HFFc6 (cell line): ENCODE measurements at places on chromosomes 16 and 17. TPM values are rescaled to one million over a fixed set of nuclear protein-coding genes. Genes with fewer than 3 reads are reported as not detected.
A peak's percentile ranks its signal among the peaks of the same experiment; 100 is the strongest.

- no peak overlapping the region for H3K27ac ChIP-seq
- no peak overlapping the region for H3K4me3 ChIP-seq
- no peak for DNase-seq
- H3K36me3 ChIP-seq = no peaks in the 10 kb centered on the region
- H3K4me1 ChIP-seq = no peaks in the 10 kb centered on the region
- H3K27me3 ChIP-seq = no peaks in the 10 kb centered on the region; the same call in none of the 2 replicates
Measured at GRCh38 chr17:11924076-11924475, 73.2 kb downstream of the ZNF18 start.

DNA sequence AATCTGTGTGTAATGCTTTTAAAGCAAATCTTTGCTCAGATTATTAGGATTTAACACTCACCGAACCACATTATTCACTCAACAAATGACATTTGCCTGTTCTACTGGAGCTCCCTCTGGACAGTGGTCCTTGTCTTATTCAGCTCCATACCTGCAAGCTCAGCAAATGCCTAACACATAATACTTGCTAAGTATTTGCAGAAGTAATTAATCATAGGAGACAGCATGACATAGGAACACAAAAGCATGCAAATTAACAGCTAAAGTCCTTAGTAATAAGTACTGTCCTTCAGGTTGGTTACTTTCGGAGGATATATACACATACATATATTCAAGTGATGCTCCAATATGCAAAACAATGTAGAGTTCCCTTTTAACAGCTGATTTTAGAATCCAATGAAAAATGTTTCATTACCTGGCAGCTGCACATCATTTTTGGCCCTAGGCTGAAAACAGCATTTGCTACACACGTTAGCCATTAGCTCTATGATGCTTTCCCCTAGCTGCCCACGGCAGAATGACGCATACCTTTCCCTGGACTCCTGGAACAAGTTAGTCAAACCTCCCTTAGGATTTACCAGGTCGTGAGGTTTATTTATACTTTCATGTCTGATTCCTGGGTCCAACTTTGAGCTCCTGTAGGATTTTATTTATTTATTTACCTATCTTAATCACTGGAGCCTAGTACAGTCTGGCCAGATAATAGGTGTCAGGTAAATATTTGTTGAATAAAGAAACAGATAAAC, 8.6 kb downstream of the BRD7 start:
- H3K27ac ChIP-seq = peak overlapping the region; percentile 29
- peaks cover 10% of the 10 kb centered on the region for H3K4me1 ChIP-seq
- peaks cover 16% of the 10 kb centered on the region for H3K36me3 ChIP-seq
- H3K4me3 ChIP-seq = no peak overlapping the region
- no peaks in the 10 kb centered on the region; the same call in 1 of the 2 replicates for H3K27me3 ChIP-seq

DNA sequence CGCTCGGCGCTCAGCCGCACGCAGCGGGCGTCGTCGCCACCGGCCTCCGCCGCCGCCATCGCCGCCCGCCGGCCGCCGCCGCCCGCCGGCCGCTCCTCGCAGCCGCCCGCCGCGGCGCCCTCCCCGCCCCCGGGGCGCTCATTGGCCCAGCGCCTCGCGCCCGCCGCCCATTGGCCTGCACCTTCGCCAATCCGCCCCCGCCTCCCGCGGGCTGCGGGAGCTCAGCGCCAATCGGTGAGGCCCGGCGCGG, at the start of gene PGP:
PGP (minus strand) TSS at position 122 of the 250 bp plus-strand sequence; CDS start at position 59, 63 bp downstream.
- peak within 1 kb of the TSS; percentile 92 for H3K4me3 ChIP-seq
- H3K27ac ChIP-seq = peak within 1 kb of the TSS; percentile 95
- H3K36me3 ChIP-seq = no peaks in the 10 kb centered on the region; the same call in 1 of the 2 replicates
- H3K4me1 ChIP-seq = peaks cover 26% of the 10 kb centered on the region

DNA sequence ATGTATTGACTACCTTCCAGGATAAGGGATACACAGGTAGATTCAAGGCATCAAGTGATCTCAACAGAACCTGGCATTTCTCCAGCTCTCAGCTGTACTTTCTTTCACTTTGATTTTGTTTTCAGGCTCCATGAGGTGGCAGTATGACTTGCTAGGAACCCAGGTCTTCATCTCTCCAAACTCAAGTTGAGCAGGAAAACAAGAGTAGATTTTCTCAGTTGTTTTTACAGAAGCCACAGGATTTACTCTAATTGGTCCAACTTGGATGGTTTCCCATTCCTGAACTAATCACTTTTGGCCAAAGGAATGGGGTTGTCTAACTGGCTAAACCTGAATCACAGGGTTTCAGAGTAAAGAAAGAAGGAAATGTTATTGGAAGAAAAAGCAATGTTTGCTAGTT, 146.6 kb downstream of the TRIM37 start:
- H3K4me3 ChIP-seq = no peak overlapping the region
- H3K27me3 ChIP-seq = no peaks in the 10 kb centered on the region
- DNase-seq = peak; percentile 92
- no peaks in the 10 kb centered on the region for H3K36me3 ChIP-seq
- peaks cover 20% of the 10 kb centered on the region for H3K4me1 ChIP-seq
- peak overlapping the region; percentile 23 for H3K27ac ChIP-seq

GRCh38 chr17:78974635-78975591, 4.8 kb downstream of the LGALS3BP start:
- peak overlapping the region; percentile 93 for H3K27ac ChIP-seq
- no peaks in the 10 kb centered on the region; the same call in 1 of the 2 replicates for H3K27me3 ChIP-seq
- peak overlapping the region; percentile 84 for H3K4me3 ChIP-seq
- peak; percentile 86 for DNase-seq
- peaks cover 22% of the 10 kb centered on the region for H3K4me1 ChIP-seq
- no peaks in the 10 kb centered on the region for H3K36me3 ChIP-seq

DNA sequence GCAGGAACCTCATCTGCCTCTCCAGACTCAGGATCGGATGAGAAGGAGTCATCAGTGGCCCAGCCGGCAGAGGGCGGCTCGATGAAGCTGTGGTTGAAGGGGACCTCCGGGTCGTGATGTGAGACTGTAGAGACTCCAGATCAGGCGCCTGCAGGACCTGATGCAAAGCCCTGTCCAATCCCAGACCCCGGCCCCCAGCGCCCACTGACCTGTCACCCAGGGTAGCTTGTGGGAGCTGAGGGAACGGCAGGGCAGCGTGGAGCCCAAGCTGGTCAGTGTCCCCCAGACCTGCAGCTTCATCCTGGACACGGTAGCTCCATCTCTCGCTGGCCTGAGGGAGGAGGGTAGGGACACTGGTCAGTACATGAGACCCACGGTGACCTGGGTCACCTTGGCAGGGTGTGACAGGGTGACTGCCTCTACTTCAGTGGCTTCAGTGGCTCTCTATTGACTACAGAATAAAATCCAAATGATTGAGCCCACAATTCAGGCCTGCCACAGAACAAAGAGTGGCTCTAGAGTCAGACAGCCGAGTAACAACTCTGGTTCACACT, 8.2 kb upstream of the SLC43A2 start:
- no peak overlapping the region for H3K4me3 ChIP-seq
- no peak for DNase-seq
- H3K27me3 ChIP-seq = peaks cover 8% of the 10 kb centered on the region
- H3K27ac ChIP-seq = no peak overlapping the region
- H3K36me3 ChIP-seq = no peaks in the 10 kb centered on the region

- no peak overlapping the region for H3K27ac ChIP-seq
- H3K4me1 ChIP-seq = peaks cover 6% of the 10 kb centered on the region
- H3K4me3 ChIP-seq = no peak overlapping the region
Measured at GRCh38 chr16:89545831-89546574, 14.5 kb upstream of the RPL13 start.

DNA sequence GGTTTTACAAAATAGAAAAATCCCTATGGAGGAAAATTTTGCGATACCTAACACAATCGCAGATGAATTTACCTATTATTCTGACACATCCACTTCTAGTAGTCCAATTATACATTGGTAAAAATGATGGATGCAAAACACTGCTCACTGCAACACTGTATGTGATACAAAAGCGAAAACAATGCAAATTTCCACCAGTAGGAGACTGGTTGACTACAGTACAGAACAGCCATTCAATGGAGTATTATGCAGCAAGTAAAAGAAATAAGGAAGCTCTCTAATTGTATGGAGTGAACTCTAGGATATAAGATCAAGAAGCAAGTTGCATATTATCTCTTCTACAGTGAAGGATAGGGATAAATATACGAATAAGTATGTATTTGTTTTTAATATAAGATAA, 48.5 kb downstream of the SETD6 start:
- no peak overlapping the region for H3K4me3 ChIP-seq
- H3K27ac ChIP-seq = peak overlapping the region; percentile 1; the same call in 1 of the 2 replicates
- no peak for DNase-seq
- peaks cover 34% of the 10 kb centered on the region; the same call in 1 of the 2 replicates for H3K36me3 ChIP-seq

GRCh38 chr16:31301708-31302400, 42.1 kb downstream of the ITGAM start:
- DNase-seq = peak; percentile 11
- H3K27ac ChIP-seq = no peak overlapping the region
- no peaks in the 10 kb centered on the region for H3K4me1 ChIP-seq
- no peak overlapping the region for H3K4me3 ChIP-seq

DNA sequence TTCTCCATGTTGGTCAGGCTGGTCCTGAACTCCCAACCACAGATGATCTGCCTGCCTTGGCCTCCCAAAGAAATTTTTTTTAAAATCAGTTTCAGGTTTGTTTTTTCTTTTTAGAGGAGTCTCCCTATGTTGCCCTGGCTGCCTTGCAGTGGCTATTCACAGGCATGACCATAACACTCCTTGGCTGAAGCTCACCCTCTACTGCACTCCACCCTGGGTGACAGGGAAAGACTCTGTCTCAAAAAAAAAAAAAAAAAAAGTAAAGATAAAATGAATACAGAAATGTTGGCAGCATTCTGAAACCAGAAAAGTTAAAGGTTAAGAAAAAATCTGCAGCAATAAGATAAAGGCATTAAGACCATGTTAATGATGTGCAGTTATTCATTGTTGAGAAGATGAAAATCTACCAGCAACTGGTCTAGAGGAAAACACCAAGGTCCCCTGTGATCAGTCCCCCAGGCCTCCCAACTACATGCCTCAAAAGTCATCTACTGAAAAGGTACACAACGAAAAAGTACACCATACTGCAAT, 15.1 kb downstream of the YWHAE start:
- no peak overlapping the region for H3K4me3 ChIP-seq
- H3K27me3 ChIP-seq = peaks cover 5% of the 10 kb centered on the region
- H3K4me1 ChIP-seq = peaks cover 45% of the 10 kb centered on the region
- peaks cover 14% of the 10 kb centered on the region; the same call in 1 of the 2 replicates for H3K36me3 ChIP-seq
- no peak for DNase-seq
- H3K27ac ChIP-seq = 0 out of 2 replicates have a peak overlapping the region, but pooled peaks have one; percentile 13

DNA sequence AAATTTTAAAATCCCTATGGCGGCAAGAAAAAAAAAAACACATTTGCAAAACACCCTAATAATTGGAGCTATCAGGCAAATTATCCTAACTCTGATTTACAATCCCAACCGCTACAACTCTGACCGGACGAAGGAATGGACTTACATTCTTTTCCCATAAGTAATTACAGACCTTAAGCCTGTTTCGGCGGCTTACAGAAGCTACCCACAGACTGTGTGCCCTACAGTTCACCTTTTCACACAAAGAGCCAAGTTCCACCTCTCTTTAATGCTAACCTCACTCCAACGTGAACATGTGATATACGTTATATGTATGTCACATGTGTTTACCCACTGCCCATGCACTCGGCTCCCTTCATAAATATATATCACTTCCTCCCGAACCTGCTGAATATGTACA, 8.7 kb upstream of the MEAK7 start:
- peak; percentile 65 for DNase-seq
- peak overlapping the region; percentile 47 for H3K27ac ChIP-seq

DNA sequence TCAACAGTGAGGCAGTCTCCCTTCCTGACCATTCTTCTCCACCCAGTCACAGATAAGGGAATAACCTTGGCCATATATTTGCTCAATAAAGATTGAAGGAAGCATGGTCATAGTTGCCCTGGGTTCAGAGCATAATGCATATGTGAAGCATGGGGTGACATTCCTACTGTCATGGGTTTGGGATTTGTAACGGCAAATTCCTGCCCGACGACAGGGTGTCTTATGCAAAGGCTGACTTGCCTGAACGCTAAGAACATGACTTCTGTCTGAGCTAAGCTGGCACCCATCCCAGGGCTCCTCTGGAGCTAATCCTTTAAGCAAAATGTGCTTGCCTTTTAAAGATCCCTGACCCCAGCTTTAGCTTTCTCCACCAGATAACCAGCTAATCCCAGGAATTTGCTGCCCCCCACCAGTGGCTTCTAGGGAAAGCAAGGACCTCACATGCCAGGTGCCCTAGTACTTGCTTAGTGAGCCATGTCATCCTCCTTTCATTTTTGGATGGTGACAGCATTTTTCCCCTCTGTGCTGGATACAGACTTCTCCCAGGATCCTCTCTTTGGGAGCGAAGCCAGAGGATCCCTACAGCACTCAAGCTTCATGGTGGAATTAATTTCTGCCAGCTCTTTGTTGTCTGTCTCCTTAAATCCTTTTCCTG, 11.7 kb downstream of the SLC7A6OS start:
- DNase-seq = peak; percentile 80
- H3K27me3 ChIP-seq = no peaks in the 10 kb centered on the region; the same call in 1 of the 2 replicates
- peaks cover 37% of the 10 kb centered on the region for H3K36me3 ChIP-seq
- peak overlapping the region; percentile 81 for H3K27ac ChIP-seq

Gene TEKT5
- not detected in 3 replicates for total RNA-seq

Gene FBXL16
- 0.05 TPM in 1 of 3 replicates, not detected in the others for total RNA-seq

Gene PLXDC1
- total RNA-seq = 0.30 to 2.5 TPM (median 1.3 TPM) in 3 replicates

DNA sequence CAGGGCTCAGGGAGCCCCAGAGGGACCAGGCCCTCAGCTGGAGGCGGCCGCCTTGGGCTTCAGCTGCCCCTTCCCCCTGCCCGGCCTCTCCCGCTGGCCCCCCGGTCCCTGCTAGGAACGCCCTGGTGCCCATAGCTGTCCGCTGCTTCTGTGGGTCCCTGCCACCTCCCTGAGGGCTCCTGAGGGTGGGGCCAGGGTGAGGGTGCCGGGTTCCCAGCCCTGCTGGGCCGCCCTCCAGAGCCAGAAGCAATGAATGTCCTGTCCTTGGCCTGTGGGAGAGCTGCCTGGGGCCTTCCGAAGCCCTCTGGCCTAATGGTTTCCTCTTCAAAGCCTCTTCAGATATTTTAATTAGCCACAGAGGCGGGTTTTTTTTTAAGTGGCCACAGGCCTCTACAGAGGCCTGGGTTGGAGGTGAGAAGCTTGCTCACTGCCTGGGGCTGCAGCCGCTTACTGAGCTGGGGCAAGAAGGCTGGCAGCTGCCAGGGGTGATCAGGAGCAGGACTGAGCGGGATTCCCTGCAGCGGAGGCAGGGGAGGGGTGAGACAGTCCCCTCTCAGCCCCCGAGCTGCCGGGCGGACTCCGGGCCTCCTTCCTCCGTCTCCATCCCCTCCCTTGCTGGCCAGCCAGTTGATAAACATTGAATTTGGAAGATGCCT, 9.9 kb downstream of the CENPX start:
- peaks cover 6% of the 10 kb centered on the region; the same call in 1 of the 2 replicates for H3K4me1 ChIP-seq
- no peaks in the 10 kb centered on the region for H3K36me3 ChIP-seq
- no peak overlapping the region; the same call in 1 of the 2 replicates for H3K4me3 ChIP-seq
- H3K27ac ChIP-seq = peak overlapping the region; percentile 72; the same call in 1 of the 2 replicates
- H3K27me3 ChIP-seq = no peaks in the 10 kb centered on the region; the same call in 1 of the 2 replicates

- no peak for DNase-seq
- H3K36me3 ChIP-seq = peaks cover 24% of the 10 kb centered on the region
- H3K27me3 ChIP-seq = no peaks in the 10 kb centered on the region
- H3K27ac ChIP-seq = no peak overlapping the region
Measured at GRCh38 chr17:72359274-72359673, 238.5 kb downstream of the SOX9 start.
